NCI-H82 (cell line): ENCODE measurements at places on chromosomes 3 and 15.
A peak's percentile ranks its signal among the peaks of the same experiment; 100 is the strongest.

GRCh38 chr15:65835447-65835846, 33.8 kb upstream of the RAB11A start:
- no peak for DNase-seq

GRCh38 chr3:156170571-156170970, 50.2 kb downstream of the KCNAB1 start:
- DNase-seq: no peak

GRCh38 chr15:63514531-63514943, 10.1 kb downstream of the USP3 start:
- no peak for DNase-seq

DNA sequence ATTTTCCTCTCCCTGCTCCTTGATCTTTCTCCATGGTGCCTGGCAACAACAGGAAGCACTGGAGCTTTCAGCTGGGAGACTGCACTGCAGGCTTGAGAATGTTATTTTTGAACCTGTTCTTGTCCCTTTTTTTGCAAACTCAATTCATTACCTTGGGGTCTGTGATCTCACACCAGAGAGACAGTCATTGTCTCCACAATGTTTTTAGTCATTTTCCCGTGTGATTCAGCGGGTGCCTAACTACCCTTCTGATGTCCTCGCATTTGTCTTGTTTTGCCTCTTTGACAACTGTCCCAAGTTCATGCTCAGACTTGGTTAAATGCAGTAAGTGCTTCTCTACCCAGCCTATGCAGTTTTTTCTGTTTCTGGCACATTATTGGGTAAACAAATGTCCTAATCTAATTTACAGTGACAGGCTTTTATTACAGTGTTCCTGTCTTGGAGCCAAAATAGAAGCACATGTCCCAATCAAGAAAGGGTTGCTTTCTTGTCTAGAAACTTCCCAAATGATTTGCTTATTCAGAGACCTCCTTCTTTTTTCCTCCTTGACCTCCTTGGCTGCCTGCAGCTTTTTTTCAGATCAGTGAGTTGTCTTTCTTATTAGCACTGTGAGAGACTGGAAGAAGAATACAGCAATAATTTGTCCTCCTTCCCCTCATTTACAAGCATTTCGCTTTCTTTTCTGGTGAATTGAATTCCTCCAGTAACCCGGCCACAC, 162.4 kb downstream of the NSUN3 start:
- DNase-seq: no peak

GRCh38 chr3:33008282-33008681, 56.8 kb downstream of the CCR4 start:
- no peak for DNase-seq

DNA sequence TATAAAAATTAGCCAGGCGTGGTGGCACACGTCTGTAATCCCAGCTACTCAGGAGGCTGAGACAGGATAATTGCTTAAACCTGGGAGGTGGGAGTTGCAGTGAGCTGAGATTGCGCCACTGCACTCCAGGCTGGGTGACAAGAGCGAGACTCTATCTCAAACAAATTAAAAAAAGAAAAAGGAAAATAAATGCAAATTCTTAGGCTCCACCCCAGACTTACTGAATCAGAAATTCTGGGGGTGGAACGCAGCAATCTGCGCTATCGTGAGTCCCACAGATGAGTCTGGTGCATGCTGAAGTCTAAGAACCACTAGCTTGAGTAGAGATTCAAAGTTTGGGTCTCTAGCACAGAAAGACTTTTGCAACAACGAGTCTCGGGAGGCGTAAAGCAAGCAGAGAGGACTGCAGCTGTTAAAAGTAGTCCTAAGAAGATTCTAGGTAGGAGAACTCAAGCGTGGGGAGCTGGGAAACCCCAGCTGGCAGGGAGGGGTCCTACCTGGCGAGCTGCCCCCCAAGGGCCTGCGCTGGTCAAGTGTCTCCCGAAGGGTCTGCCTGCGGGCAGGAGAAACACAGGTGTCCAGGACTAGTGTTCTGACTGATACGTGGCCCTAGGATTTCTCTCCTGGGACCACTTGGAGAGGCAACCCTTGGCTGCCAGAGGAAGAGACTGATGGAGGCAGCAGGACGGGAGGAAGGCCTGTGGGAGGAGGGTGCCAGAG, 21.9 kb downstream of the CEP19 start:
- no peak for DNase-seq

- no peak for DNase-seq
These were observed 50.3 kb downstream of the FILIP1L start for GRCh38 chr3:100063929-100064461.

GRCh38 chr15:48559285-48559684, 86.2 kb downstream of the FBN1 start:
- no peak for DNase-seq

GRCh38 chr15:69604072-69604411, 151.4 kb downstream of the RPLP1 start:
- DNase-seq: peak; percentile 39

DNA sequence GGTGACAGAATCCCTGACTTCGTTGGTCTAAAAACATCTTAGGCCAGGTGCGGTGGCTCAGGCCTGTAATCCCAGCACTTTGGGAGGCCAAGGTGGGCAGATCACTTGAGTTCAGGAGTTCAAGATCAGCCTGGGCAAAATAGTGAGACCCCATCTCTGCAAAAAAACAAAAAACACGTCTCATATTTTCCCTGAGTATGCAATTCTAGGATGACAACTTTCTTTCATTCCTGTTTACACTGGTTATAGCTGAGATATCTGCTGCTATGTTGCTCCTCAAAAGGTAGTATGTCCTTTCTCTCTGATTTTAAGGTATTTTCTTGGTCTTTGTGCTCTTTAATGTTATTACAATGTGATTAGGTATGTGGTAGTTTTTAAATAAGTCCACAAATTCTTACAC, 39.3 kb downstream of the PTH1R start:
- DNase-seq: no peak

GRCh38 chr3:194086388-194087075, 49.4 kb upstream of the HES1 start:
- DNase-seq: no peak

DNA sequence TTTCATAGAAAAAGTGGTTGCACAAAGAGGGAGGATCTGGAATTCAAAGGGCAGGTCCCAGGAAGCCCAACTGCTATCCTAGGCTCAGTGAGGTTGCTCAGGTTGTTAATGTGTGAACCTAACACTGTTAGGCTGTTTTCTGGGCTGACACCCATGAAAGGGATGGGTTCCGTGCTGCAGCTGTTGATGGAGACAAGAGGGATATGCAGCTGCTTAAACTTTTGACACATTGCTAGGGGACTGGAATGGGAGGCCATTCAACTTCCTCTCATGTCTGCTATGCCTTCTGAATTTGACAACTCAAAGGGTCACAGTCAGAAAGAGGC, 198.0 kb upstream of the NR2E3 start:
- DNase-seq: no peak

GRCh38 chr3:66819993-66820501, 178.1 kb upstream of the KBTBD8 start:
- DNase-seq: no peak

DNA sequence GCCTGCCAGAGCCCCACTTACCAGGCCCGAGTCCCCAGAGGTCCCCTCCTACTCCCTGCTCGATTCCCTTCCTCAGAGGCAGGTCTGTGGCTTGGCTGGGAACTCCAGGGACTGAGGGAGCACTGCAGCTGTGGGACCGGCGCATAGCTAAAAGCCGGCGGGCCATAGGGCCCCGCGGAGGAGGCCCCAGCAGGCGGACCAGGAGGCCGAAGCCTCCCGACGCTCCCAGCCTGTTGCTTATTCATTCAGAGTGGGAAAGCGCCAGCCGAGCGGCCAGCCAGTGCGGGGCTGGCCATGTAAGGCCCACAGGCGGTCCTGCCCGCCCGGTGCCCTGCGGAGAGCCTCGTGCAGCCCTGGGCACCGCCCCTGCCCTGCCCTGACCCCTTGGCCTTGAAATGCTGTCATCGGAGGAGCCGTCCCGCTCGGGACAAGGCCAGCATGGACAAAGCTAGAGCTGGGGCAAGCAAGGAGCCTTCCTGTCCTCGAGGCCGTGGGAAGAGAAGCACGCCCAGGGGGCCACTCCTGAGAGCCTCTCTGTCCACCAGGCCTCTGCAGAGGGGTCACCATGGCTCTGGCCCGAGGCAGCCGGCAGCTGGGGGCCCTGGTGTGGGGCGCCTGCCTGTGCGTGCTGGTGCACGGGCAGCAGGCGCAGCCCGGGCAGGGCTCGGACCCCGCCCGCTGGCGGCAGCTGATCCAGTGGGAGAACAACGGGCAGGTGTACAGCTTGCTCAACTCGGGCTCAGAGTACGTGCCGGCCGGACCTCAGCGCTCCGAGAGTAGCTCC, at the start of gene LOXL1:
TSS of gene LOXL1 (plus strand) at position 244 of the 784 bp plus-strand sequence. CDS start at position 566, 322 bp downstream.
- DNase-seq: peak; percentile 80

DNA sequence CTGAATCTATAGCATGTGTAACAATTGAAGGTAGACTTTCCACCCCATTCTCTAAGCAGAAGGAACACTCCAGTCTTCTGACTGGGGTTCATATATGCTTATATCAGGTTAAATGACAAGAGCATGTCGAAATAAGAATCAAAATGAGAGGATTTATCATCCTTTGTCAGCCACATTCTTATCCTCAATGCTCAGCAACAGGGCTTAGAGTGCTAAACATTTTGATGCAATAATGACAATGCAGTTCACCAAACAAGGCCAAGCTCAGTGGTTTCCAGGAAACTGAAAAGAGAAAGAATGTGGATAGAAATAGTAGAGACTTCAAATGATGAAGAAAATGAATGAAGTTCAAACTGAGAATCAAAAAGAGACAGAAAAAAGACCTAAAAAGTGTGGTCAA, 78.0 kb downstream of the FSIP1 start:
- no peak for DNase-seq

DNA sequence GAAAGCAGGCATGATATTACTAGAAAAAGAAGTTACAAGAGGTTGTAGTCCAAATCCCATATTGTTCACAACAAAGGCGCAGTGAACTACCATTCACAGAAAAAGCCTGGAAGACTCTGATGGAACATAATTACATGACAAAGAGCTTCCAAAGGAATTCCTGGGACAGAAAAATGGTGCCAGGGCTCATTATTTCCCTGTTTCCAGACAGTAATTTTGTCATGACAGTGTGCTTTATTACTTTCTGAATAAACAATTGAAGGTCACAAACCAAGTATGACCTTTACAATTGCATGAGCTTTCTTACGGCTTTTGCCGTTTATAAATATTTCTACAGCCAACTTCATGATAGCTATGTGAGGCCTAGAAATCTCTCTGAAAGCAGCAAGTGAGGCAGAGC, 61.0 kb downstream of the CYFIP1 start:
- DNase-seq: no peak

DNA sequence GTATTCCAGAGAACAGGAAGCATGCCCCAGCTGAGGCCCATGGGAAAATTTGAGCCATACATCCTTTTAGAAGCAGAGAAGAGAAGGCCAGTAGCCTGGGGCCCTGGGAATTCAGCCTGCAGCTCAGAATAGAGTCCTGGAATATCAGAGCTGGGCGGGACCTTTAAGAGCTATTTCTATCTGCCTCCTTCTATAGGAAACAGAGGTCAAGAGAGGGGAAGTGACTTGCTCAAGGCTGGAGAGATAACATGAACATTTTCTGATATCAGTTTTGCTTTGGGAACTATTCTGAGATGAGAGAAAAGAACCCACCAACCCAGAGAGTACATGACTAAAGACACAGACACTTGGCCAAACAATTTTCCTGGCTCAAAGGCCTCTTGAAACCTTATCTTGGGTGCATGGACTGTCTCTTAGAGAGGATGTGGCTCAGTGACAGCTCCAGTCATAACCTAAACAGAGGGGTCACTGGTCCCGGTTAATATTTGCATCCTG, 26.0 kb downstream of the MASP1 start:
- DNase-seq: no peak

- DNase-seq: no peak
These were observed 57.1 kb upstream of the ETV5 start for GRCh38 chr3:186166036-186166435.

GRCh38 chr3:72761410-72761809, 86.8 kb downstream of the SHQ1 start:
- no peak for DNase-seq

DNA sequence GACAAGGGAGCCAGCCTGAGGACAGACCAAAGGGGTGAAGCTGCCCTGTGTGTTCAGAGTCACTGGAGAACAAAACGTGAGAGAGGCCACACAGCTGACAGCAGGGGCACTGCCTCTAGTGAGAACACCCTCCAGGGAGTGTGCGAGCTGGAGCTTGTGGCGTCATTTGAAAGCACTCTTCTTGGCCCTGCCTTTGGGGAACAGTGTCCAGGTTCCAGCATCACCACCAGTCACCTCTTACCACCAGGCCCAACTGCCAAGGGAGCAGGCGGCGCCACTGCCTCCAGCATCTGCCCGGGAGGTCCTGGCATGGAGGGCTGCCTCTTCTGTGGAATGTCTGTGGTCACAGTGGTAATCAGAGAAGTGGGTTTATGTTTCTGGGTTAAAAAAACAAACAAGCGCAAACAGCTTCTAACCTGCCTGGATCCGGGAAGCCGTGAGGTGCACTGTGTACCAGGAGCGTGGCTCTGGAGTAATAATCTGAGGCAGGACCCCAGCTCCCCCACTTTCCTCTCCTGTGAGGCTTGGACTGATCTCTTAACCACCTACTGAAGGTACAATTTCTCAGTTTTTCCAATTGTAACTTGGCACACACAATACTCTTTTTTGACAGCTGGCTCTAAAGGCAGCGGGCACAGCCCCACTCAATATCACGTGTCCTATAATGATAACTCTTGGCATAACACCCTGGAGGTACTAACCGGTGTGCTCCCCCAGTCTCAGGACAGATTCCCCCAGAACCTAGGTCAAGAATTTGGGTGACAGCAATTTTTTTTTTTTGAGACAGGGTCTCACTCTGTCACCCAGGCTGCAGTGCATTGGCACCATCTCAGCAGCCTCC, 32.2 kb upstream of the CDCP1 start:
- DNase-seq: no peak

DNA sequence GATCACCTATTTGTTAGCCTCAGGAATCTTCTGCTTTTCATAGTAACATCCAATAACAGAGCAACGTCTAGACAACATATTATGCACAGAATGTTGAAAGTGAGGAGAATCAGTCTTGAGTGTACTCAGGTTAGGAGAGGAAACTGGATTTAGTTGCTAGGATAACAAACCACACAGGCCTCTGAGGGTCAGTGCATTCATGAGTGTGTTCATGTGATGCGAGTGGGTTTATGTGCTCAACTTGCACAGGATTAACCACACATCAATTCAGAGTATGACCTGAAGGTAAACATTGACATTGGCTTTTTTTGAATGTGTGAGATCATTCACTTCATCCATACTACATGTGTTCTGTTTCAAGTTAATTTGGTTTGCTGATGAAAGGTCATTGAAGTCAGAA, 287.6 kb downstream of the DIPK2A start:
- no peak for DNase-seq

DNA sequence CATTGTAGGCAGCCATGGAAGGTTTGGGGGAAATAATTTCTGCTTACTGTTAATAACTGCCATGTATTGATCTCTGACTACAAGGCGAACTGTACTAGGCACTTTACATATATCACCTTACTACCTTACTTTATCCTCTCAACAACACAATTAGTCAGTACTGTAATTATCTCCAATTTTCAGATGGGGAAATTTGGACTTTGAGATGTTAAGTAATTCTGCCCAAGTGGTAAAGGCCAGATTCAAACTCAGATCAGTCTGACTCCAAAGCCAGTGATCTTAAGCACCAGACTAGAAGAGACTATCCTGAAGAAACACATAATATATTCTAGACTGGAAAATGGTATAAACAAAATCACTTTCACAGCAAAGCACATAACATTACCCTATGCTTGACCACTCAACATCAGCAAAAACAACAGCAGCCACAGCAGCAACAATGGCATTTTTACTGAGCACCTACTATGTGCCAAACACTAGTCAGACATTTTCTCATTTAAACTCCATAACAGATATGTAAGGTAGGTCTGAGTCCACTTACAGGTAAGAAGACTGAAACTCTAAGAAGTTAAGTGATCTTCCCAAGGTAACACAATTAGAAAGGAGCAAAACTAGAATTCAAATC, 13.1 kb downstream of the MTHFS start:
- no peak for DNase-seq

GRCh38 chr3:20073683-20074082, 33.4 kb downstream of the KAT2B start:
- DNase-seq: peak; percentile 87
